ENCODE measurements at places on chromosomes 16 and 17. TPM values are rescaled to one million over a fixed set of nuclear protein-coding genes. Genes with fewer than 3 reads are reported as not detected.

TEKT1 gene
- total RNA-seq: not detected

GPR142 gene
- total RNA-seq: not detected

- peak; percentile 87 for DNase-seq
These were observed at the start of gene NATD1 for GRCh38 chr17:21252796-21253645. Gene NATD1 (minus strand): TSS chr17:21253410. CDS start chr17:21253264, 146 bp downstream.

- no peak for DNase-seq
These were observed 3.2 kb upstream of the C1QTNF1 start for GRCh38 chr17:79020631-79021301.

DNA sequence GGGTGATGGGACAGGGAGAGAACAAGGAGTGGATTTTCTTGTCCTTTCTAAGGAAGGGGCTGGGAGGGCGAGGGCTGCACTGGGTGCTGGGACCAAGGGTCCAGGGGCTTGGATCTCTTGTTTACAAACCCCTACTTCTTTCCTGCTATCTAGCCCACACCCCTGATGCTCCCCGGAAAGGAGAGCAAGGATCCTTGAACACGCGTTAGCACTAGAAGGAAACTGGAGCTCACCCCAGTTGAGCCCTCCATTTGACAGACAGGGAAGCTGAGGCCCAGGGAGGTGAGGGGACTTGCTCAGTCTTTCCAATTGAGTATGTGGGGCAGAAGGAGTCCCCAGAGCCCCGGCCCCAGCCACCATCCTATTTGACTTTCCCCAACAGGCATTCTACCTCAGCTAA lies 4.6 kb upstream of the ITGAE start:
- no peak for DNase-seq

DNA sequence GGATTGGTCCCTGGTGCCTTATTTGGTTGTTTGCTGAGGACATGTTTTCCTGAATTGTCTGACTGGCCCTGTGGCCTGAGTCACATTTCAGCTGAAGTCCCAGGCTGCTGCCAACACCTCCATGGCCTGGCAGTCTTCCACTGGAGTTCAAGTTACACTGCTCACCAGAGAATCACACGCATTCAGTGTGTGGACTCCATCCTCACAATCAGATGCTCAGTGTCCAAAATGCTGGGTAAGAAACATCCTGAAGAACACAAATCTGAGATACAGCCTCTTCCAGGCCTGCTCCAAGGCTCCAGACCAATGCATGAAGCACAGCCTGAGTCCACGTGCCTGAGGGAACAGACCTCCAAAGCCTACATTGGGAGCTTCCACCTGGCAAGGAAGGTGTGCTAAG lies 19.2 kb downstream of the CD300LB start:
- DNase-seq: no peak

DNA sequence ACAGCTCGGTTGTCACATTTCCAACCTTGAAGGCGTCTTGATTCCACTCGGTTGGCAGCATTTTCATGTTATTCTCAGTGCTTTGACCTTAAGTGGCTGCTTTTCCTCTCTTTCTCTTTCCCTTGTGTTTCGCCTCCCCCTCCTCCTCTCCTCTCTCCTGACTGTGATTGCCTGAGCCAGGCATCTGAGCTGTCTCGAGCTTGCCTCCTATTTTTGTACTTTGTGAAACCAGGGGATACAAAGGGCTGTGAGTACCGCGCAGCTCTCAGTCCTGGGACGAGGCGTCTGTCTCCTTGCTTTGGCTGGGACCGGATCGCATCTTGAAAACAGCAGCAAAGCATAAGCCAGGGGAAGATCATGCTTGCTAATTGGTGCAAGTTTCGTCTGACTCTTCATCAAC lies 48.8 kb upstream of the SDK2 start:
- DNase-seq: no peak

NQO1 gene
- total RNA-seq: 0.25 TPM

GRCh38 chr17:57677301-57677700 lies 67.8 kb downstream of the CCDC182 start:
- no peak for DNase-seq

- DNase-seq: no peak
These were observed 2.0 kb upstream of the RASL10B start for GRCh38 chr17:35729405-35729833.

- DNase-seq: no peak
These were observed 1.9 kb upstream of the NFAT5 start for GRCh38 chr16:69563605-69564580.

GRCh38 chr16:2243031-2243528 lies 6.8 kb downstream of the DNASE1L2 start:
- DNase-seq: no peak

- no peak for DNase-seq
These were observed 14.6 kb downstream of the SPNS3 start for GRCh38 chr17:4448197-4448980.

- DNase-seq: no peak
These were observed 131.5 kb downstream of the OR1D5 start for GRCh38 chr17:2931876-2932275.

DNA sequence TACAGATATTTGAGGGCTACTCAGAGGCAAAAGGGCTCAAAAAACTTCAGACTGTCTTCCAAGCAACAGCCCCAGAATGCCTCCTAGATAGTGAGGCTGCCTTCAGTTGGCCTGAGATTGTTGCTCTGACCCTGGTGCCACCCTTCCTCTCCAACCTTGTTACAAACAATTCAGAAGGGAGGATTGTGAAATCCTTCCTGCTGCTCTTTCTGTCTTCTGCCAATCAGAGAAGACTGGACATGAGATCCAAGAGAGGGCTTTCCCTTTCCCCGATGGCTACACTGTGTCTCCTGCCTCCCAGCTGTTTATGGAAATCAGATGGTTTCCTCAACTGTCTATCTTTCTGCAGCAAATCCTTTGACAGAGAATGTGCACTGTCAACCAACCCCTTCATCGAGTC lies 419.9 kb downstream of the CDH13 start:
- no peak for DNase-seq

- no peak for DNase-seq
These were observed 26.0 kb upstream of the RSL1D1 start for GRCh38 chr16:11877374-11877773.
